ENCODE measurements at places on chromosomes 3 and 15. TPM values are rescaled to one million over a fixed set of nuclear protein-coding genes. Genes with fewer than 3 reads are reported as not detected.

DNA sequence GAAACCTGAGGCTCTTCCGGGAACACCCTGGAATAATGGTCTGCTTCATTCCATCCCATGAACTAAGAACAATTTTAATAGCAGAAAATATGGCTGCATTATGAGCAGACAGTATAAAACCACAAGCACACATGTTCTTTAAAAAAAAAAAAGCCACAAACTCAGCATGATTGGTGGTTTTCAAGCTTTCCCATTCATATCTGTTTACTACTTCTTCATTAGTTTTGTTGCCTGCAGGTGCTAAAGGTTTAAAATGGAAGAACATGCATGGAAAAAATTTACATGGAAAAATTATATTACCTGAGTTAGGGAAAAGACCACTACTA, 137.9 kb upstream of the HES1 start:
- no peak for DNase-seq

DNA sequence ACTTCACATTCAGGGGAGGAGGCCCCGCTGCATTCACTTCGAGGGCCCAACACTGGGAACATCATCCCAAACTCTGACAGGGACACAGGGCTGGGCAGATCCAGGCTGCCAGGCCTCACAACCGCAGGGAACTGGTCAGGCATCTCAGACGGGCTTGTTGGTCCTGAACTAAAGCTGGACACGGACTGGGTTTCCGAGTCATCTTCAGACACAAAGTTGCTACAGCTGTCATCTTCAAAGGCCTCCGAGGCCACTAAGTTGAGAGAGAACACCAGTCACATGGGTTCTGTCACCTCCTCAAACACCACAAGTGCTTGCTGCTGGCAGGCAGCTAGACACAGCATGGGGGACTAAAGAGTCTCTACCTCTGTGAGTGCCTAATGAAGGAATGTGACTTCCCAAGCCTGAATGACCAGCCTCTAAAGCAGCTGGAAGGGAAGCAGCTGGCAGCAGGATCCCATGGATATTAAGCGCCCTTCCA, 50.9 kb downstream of the CAPN7 start:
- no peak for DNase-seq

NANOGP8 gene
- not detected for total RNA-seq

CCDC71 gene
- total RNA-seq: 9.4 TPM

CCR9 gene
- total RNA-seq: not detected

TMED3 gene
- 16.1 TPM for total RNA-seq
